NCI-H510A (cell line): ENCODE measurements at places on chromosomes 5 and 9.
A peak's percentile ranks its signal among the peaks of the same experiment; 100 is the strongest.

- DNase-seq, result peak; percentile 49
Observed at GRCh38 chr5:116441223-116441622, 133.4 kb downstream of the SEMA6A start.

- DNase-seq, result no peak
Observed at GRCh38 chr5:147712598-147712997, 69.9 kb downstream of the JAKMIP2 start.

GRCh38 chr9:118929287-118929686 is 439.9 kb downstream of the BRINP1 start:
- DNase-seq, result no peak

- DNase-seq, result no peak
Observed at GRCh38 chr5:78506261-78507024, 142.1 kb downstream of the LHFPL2 start.

DNA sequence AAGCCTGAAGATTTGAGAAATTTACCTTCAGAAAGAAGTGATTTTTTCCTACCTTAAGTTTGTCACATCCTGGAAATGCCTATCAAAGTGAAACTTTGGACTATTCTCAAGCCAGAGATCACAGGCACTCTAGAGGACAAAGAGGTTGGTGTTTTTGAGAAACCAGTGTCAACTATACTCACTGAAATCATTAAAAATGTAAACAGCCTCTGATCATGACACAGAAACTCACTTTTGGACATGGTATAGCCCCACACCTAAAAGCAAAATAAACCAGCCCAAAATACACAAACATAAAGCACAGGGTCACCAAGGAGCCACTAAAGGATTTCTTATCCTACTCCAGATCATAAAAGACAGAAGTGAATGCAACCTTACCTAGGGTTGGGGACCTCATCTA is 65.7 kb upstream of the ICE1 start:
- DNase-seq, result no peak

DNA sequence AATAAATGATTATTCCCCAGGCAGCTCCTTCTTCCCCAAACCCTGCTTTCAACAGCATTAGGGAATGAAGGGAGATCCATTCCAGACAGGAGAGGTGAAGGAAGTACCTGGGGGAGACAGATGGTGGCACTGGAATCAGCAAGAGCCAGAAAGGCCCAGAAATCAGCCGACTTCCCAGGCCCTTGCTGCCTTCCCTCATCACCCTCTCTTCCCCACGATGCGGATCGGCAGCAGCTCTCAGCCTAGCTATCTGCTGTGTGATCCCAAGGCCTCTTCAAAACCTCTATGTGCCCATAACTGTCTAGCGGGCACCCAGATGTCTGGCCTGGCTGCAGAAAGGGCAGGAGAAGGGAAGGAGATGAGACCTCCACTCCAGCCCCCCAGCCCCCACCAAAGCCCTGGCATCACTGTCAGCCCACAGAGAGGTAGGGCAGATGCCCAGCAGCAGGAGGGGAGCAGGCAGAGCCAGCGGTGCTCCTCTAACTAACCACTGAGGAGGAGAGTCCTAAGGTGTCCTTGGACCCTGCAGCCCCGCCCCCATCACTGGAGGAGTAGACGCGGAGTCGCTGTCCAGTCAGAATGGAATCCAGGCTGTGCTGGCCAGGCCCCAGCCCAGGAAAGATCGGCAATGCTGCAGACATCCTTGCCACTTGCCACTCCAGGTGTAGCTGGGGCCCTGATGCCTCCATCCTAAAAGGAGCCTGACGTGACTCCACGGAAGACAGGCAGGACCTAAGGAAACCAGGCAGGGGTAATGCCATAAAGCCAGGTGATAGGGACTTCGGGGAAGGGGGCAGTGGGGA is 12.7 kb downstream of the CNTFR start:
- DNase-seq, result no peak

- no peak for DNase-seq
Observed at GRCh38 chr5:179530069-179530998, 20.0 kb upstream of the RUFY1 start.

- no peak for DNase-seq
Observed at GRCh38 chr5:172713113-172713808, 57.7 kb downstream of the DUSP1 start.

- no peak for DNase-seq
Observed at GRCh38 chr9:7103367-7103766, 345.6 kb downstream of the KDM4C start.

GRCh38 chr5:92424785-92425426 is 1041.8 kb upstream of the ARRDC3 start:
- DNase-seq, result no peak

DNA sequence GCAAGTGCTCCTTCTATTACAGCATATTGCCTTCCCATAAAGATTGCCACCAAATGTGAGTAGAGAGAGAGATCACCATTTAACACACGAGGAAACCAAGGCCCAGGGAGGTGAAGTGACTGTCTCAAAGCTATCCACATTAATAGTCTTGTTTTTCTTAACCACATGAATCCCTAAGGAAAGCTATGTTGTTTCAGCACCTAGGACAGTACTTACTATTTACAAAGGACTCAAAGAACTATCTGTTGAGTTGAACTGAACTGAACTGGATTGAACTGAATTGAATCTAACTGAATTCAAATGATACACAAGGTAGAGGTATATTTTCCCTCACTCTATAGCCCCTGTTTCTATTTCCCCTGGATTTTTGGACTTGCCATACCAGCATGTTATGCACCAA is 430.4 kb downstream of the CAAP1 start:
- no peak for DNase-seq

- DNase-seq, result no peak
Observed at GRCh38 chr9:130526854-130527650, 52.3 kb upstream of the FUBP3 start.

- no peak for DNase-seq
Observed at GRCh38 chr9:126565336-126566128, 48.2 kb upstream of the LMX1B start.

DNA sequence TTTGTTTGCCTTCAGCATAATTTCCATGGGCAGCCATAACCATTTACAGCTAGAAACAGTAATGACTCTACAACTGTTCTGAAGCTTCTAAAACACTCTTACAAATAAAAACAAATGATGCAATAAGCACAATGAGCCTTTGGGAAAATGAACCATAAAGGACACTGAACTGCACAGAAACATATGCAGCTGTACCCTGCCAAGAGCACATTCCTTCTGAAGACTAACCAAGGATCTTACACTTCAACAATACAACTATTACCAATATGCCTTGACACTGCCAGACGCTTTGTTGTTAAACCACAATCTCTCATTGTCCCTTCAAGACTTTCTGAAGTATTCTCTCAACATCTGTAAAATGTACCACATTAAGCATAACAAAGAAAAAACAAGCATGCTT is 104.2 kb upstream of the HMHB1 start:
- no peak for DNase-seq

- no peak for DNase-seq
Observed at GRCh38 chr9:7234144-7234543, 476.4 kb downstream of the KDM4C start.
